ENCODE measurements at places on chromosomes 3 and 15. TPM values are rescaled to one million over a fixed set of nuclear protein-coding genes. Genes with fewer than 3 reads are reported as not detected.

DNA sequence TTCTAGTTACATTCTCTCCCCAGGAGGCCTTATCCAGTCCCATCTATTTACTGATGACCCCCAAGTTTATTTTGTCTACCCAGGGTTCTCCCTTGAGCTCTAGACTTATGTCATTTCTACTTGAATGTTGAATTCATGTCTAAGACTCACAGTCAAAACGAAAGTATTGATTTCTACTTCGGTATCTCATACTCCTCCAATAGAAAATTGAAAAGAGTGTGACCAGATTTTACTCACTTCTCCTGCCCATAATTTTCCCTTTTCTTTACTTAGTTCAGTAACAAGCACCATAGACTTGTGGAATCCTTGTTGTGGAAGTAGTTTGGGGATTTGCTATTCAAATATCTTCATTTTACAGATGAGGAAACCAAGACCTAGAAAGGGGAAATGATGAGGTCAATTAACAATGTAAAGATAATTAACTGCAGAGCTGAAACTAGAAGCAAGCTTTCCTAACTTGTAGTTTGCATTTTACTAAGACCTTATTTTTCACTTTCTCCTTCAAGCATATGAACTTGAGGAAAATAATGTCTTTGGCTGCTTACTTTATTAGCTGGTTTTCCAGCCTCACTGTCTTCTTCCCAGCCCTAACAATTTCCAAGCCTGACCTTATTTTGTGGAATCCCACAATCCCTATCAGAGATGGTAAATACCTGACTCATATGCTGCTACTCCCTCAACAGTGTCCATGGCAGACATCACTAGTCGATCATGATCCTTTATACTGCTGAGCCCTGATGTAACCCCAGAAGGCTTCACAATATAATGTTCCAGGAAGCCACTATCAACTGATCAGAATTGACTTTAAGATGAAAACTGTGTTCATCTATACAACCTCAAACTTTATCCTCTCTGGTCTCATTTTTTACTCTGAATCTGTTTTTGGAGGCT, 123.9 kb upstream of the AGBL1 start:
- DNase-seq: no peak

The CCDC13 gene
- polyA plus RNA-seq: 0.24 TPM

GRCh38 chr3:127732879-127733350, 60.2 kb downstream of the ABTB1 start:
- DNase-seq: no peak

The DOCK3 gene
- 0.21 TPM for polyA plus RNA-seq

DNA sequence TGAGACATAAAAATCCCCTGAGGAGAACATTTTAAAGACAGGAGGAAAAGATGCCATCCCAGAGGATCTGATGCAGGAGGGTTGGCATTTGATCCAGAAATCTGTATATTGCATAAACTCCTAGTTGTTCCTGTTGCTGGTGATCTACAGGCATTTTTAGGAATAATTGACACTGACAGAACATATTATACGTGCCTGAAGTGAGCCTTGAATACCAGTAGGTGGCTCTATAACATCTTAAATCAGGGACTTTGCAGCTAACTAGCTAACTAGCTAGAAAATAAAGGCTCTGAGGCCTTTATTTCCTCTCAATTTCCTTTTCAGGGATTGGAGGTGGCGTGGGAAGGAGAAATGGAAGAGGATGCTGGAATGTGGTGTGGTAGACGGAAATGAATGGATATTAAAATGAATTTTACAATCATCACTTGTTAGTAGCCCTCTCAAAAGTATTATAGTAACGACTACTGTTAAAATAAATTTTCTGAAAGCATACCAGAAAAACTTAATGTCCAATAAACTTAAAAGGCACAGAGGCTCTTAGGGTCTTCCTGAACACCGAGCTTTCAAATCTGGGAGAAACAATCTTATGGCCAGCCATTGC, 73.8 kb upstream of the ZBED2 start:
- DNase-seq: peak; percentile 41

The BCHE gene
- 69.8 TPM for polyA plus RNA-seq

GRCh38 chr15:74378848-74379247, 11.4 kb upstream of the CYP11A1 start:
- DNase-seq: no peak

DNA sequence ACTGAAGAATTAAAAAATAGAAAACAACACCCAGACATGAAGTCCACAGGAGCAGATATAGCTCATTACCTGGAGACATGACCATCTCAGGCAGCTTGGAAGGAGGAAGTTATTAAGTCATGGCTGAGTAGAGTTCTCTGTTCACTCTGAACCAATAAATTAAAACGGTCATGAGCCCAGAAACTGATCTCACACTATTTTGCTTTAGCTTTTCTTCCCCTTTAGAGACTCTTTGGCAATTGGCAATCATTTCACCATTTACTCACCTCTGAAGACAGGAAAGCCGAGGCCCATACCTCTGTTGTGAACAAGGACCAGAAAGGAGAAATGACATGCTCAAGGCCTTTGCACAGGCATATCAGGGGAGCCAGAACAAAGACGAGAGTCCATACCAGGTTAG, 26.6 kb downstream of the CLDN18 start:
- no peak for DNase-seq

DNA sequence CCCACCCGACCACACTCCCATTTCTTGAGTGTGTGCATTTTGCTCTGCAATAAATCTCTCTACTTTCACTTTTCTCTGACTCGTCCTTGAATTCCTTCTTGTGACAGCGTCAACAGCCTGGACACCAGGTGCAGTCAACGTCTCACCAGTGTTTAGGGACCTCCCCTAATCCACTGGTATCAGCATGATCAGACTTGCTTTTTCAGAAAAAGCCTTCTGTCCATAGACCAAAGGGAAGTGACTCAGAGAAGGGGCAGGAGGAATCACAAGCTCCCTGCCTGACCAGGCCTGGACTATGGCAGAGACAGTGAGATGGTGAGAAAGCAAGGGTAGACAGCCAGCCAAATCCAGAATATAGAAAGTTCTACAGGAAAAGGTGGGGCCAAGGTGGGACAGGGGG, 15.5 kb downstream of the CCR5 start:
- no peak for DNase-seq

DNA sequence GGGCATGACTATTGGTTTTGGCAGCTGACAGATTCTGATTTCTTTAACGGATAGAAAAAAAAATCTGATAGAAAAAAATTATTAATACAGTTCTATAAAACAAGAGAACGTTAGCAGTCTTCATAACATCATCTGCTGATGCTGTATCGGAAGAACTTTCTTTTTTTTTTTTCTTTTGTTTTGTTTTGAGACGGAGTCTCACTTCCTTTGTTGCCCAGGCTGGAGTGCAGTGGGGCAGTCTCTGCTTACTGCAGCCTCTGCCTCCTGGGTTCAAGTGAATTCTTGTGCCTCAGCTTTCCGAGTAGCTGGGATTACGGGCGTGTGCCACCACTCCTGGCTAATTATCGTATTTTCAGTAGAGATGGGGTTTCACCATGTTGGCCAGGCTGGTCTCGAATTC, 271.2 kb upstream of the DPPA4 start:
- no peak for DNase-seq
